ENCODE measurements at places on chromosomes 4 and X. TPM values are rescaled to one million over a fixed set of nuclear protein-coding genes. Genes with fewer than 3 reads are reported as not detected.

DNA sequence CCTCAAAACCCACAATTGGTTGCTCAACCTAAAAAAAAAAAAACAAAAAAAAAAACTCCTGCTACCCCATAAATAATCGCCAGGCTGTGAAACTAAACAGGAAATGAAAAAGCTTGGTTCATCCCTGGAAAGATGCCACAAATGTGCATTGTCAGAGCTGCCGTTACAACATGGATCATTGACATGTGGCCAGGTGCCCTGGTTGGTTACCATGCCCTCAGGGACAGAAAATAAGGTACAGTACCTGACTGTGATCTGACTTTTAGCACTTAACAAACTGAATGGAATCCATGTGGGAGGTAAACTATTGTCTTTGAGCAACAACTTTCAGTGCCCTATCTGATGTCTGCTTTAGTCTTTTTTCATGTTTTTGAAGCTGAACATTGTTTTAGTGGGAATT, 118.0 kb upstream of the RPL34 start:
- DNase-seq, result no peak

SERTM2 gene
- total RNA-seq, result under 0.01 TPM

DNA sequence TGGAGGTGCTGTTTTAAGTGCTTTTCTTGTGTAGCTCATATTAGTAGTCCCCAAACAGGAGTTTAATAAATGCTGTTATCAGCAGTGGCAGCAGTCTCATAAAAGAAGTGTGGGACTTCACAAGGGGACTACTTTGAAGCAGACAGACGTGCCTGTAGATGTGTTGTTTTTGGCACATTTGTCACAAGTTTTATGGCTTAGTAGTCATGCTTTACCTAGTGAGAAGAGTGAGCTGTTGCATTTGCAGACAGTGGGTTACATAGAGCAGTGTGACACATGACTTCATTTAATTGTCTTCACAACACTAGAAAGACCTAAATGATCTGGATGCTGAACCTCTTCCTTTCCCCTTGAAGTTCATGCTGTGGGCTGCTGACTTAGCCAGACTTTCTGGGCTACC, 149.5 kb upstream of the MBNL3 start:
- DNase-seq, result no peak

- peak; percentile 77 for DNase-seq
These were observed 25.8 kb downstream of the ZNF630 start for GRCh38 chrX:48045410-48046311.

DNA sequence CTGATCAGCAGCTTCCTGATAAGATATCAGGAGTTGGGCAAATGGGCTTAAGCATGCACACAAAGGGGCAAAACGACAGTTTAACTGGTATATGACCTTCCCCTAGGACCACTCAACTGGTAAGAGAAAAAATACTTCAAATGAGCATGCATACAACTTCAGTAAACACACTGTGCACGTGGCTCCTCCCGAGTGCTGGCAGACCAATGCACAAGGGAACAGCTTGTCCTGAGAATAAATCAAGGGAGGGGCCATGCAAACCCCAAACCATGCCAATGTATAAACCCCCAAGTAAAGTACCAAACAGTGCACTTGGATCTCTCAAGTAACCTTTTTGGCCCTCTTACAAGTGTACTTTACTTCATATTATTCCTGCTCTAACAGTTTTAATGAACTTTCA, 293.3 kb upstream of the TBX22 start:
- no peak for DNase-seq

GRCh38 chrX:43745938-43746721, 90.0 kb downstream of the MAOA start:
- no peak for DNase-seq

DNA sequence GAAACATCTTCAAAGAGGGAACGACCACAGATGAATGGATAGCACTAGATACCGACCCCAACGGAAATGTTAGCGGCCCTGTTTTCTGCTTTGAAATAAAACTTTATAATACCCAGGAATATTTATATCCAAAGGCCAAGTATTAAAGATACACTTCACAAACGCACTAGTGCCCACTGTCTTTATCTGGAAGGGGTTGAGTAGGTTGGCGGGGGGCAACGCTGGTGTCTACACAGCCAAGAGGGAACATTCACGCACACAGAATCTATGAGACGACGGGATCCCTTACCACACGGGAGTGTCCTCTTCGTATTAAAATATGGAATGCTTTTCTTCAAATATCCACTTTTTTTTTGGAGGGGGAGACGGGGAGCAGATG, 3.3 kb downstream of the HAND2 start:
- DNase-seq, result no peak

DNA sequence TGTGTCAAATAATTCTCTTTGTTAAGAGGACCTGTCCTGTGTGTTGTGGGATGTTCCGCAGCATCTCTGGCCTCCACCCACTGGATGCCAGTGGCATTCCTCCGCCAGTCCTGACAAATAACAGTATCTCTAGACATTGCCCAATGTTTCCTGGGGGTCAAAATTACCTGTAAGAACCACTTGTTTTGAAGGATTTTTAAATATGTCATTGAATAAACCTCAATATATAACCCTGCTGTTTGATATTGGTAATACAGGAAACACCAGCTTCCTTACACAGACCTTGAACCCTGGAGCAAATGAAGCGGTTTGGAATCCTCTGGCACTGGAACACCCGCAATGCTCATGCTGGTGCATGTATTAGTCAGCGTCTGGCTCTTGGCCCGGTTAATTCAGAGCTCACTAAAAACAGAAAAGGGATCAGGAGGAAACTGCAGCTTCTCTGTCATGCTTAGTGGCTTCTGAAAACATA, 101.3 kb downstream of the TBL1X start:
- peak; percentile 91 for DNase-seq

ADH1A gene
- total RNA-seq, result not detected

DNA sequence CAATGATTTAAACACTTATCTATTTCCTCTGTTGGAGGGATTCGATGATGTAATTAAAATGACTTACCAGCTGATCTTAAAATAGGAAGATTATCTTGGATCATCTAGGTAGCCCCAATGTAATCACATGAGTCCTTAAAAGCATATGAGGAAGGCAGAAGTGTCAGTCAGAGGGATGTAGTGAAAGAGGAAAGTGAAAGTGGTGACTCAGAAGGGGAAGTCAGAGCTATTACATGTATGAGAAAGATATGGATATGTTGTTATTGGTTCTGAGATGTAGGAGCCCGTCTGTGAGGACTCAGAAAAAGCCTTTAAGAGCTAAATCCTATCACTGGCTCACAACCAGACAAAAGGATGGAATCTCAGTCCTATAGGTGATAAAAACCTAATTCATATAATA, 456.4 kb downstream of the DACH2 start:
- peak; percentile 6 for DNase-seq

GRCh38 chrX:47662144-47662657, 3.2 kb upstream of the UXT start:
- peak; percentile 93 for DNase-seq

- DNase-seq, result no peak
These were observed 115.2 kb downstream of the GLRA3 start for GRCh38 chr4:174713821-174714220.

DNA sequence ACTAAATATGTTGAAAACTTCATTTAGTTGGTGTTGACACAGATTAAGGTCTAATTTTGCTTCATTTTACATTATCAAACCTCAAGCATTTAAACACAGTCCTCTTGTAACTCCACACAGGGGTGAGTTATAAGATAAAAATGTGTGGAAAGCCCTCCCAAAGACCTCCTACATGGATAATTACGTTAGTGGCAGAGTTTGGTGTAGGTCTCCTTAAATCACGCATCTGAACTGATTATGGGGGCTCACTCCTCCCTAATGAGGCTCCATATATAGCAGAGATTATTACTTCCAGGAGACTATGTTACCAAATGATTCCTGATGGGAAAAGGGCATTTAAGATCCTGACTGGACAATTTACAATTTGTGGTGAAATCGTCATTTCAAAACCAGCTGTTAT, 32.2 kb upstream of the VCX3B start:
- DNase-seq, result no peak

GRCh38 chrX:153411988-153412574, 809 bp downstream of the ZFP92 start:
- no peak for DNase-seq

GRCh38 chr4:72112514-72113156, 80.8 kb downstream of the NPFFR2 start:
- peak; percentile 76 for DNase-seq

PGM2 gene
- 32.2 TPM for total RNA-seq

- DNase-seq, result no peak
These were observed 123.7 kb downstream of the AFF1 start for GRCh38 chr4:87058356-87059073.

DCAF8L2 gene
- not detected for total RNA-seq

- no peak for DNase-seq
These were observed 46.8 kb upstream of the GC start for GRCh38 chr4:71830497-71831190.

- no peak for DNase-seq
These were observed 77.6 kb upstream of the FRMPD4 start for GRCh38 chrX:12060489-12061260.

- DNase-seq, result no peak
These were observed 1077.3 kb downstream of the RAPGEF2 start for GRCh38 chr4:160180211-160180610.

DNA sequence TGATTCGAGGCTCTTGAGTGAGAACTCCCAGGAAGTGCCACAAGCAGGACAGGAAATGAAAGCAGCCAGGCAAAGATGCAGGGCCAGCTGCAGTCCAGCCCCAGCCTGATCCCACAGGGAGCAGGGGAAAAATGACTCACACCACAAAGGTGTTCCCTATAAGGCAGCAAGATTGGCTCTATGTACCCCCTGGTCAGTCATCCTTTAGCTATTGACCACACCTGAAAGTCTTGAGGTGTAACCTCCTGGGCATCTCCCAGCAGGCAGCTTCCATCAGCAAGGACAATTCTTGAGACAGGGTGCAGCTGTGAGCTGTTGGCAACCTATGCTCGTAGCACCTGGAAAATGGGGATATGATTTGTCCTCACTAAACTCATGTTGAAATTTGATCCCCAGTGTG, 27.9 kb upstream of the EXOC1L start:
- DNase-seq, result no peak

C4orf33 gene
- 8.3 TPM for total RNA-seq

DNA sequence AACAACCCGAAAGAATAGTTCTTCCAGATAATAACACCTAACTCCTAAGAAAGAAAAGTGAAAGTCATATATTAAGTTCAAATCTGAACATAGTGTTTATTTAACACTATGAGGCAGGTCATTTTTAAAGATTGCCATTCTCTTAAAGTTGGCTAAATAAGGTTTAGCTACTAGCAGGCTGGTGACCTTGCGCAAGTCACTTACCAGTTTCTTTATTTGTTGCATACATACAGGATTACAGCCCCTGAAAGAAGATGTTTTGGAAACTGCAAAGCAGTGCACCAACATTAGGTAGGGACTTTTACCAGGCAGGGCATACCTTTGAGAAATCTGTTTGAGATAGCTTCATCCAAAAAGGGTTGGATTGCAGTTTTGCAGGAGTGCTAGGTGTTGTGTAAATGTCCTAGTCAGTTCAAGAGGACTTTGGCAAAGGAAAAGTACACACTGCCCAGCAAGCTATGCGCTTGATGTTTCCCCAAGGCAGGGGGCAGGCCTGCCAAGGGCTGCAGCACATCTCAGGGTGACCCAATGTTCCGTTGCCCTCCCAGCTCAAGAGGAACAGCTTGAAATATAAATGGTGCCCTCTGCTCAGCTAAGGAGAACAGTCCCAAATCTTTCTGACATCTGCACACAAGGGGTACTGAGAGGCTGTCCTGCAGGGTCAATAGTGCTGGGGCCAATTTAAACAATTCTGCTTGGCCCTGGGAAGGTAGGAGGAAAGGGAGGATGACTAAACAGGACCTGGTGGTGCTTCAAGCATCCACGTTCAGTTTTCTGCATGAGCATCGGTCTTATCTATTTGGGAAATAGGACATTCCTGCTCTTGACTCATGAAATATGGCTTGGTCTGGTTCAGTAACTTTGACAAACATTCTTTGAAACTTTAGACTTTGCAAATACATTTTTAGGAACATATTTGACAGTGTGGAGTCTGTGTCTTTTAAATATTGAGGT, 130.8 kb downstream of the COL4A6 start:
- DNase-seq, result peak; percentile 6

BEX3 gene
- 114 TPM for total RNA-seq

DNA sequence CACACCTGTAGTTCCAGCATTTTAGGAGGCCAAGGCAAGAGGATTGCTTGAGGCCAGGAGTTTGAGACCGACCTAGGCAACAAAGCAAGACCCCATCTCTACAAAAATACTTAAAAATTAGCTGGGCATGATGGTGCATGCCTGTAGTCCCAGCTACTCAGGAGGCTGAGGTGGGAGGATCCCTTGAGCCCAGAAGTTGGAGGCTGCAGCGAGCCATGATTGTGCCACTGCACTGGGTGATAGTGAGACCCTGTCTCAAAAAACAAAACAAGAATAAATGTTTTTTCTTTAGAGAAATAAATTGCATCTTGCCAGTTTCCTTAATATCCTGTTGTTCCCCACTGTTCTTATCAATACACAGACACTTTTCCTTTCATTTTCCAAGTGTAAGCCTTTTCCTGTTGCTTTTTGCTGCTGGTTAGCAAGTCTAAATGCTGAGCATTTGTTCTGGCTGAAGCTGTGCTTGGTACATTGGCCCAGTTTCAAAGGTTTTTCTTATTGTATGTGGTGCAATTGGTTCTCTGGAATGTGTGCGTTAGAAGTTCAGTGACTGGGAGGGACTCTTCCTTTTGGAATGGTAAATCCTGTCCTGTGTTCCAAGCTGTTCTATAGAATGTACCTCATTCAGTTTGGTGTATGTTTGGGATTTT, 98.2 kb downstream of the AFF1 start:
- DNase-seq, result peak; percentile 83

UNC5C gene
- total RNA-seq, result under 0.01 TPM

DNA sequence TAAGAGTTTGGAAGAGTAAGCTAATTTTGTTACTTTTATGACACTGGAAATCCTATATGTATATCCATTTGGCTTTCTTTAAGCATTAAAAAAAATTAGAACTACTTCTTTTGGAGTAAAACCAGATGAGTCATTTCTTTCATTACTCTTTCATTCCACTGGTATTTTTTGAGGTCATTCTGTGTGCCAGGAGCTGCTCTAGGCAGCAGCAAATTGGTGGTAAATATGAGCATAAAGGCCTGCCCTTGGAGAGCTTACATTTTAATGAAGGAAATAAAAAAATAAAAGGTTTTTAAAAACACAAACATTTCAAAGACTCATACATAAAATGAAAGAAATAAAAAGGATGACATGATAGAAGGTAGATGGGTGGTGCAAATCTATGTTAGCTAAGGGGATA, 37.4 kb downstream of the MID1 start:
- peak; percentile 73 for DNase-seq

GRCh38 chr4:122623637-122624166, 2.8 kb upstream of the IL21 start:
- no peak for DNase-seq

DNA sequence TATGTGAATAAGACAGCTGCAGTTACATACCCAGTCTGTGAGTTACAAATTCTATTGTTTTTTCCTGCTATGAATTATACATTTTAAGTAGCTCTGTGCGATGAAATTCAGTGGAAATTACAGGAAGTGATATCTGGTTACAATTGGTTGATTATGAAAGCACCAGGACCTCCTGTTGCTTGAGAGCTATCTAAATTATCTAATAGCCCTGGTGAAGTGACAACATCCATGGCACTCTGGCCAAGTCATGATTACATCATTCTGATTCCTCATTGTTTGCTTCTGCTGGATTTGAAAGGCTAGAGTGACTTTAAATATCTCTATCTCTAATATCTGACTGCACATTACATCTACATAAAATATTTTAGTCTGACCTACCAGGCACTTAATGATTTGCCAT, 515.0 kb downstream of the CFAP47 start:
- peak; percentile 20 for DNase-seq

SLC30A9 gene
- total RNA-seq, result 72.6 TPM

- DNase-seq, result no peak
These were observed 98.8 kb downstream of the NPNT start for GRCh38 chr4:105994061-105994460.

GRCh38 chr4:121594796-121595526, 101.8 kb downstream of the ANXA5 start:
- peak; percentile 30 for DNase-seq
